Panc1 (cell line): ENCODE measurements at places on chromosomes 6 and 20. TPM values are rescaled to one million over a fixed set of nuclear protein-coding genes. Genes with fewer than 3 reads are reported as not detected.

DNA sequence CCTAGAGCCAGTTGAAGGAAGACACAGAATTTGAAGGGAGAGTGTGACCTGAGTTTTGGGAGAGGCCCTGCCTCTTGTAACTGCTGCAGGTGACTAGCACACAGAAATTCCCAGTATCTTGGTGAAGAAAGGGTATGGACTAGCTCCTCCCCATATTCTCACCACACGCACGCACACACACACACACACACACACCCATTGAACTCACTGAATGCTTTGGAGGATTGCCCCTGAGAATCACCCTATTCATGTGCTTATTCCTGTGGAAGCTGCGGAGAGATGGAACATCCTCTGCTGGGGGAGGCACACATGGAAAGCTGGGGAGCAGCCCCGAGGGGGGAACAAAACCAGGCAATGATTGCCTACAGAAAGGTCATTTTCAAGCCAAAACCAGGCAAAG, 6.2 kb upstream of the LMBRD1 start:
- no peaks in the 10 kb centered on the region for H3K4me1 ChIP-seq
- DNase-seq, result no peak
- no peaks in the 10 kb centered on the region for H3K36me3 ChIP-seq

DNA sequence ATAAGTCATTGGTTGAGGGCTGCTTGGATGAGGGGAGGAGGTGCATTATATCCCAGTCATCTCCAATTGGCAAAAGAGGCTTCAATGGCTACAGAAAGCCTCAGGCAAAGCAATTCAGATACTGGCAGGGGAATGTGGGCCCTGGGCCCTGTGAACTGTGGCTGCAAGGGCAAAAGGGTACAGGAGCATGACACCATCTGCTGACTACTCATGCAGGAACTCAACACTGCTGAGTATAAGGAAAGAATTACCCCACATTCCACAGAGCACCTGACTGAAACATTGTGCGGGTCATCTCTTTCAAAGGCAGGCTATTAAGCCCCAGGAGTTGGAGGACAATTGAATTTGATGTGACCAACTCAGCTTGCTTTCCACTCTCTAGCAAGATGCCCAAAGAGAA, 92.1 kb upstream of the SPTLC3 start:
- H3K36me3 ChIP-seq, result no peaks in the 10 kb centered on the region
- H3K27me3 ChIP-seq, result no peaks in the 10 kb centered on the region
- no peak overlapping the region for H3K27ac ChIP-seq
- H3K4me3 ChIP-seq, result no peak overlapping the region

DNA sequence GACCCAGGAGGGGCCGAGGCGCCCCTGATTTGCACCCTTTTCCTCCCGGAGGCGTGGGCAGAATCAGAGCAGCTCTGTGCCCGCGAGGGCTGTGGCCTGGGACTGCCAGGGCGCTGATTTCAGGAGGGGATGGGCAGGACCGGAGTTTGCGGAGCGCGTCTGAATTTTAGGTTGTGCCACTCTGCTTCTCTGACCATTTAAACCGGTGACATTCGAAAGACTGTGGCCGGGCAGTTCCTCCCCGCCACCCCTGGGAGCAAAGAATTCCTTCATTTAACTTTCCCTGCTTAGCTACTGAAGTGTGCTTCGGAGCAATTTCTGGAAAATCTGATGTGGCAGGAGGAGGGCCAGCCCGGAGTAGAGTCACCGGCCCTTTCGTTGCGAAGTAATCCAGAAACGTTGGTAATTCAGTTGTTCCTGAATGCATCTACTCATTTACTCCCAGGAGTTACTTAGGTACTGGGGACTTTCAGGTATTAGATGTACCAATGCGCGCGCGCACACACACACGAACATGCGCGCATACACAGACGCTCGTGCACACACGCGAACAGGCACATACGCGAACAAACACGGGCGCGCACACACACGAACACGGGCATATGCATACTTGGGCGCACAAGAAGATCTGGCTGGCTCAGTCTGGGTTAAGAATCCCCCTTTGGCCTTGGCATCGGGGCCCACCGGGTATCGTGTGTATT, 568 bp downstream of the CCDC170 start:
- H3K4me3 ChIP-seq, result peak overlapping the region; percentile 55
- no peak overlapping the region for H3K27ac ChIP-seq
- no peak for DNase-seq
- H3K4me1 ChIP-seq, result no peaks in the 10 kb centered on the region; the same call in 1 of the 2 replicates
- H3K27me3 ChIP-seq, result peaks cover 23% of the 10 kb centered on the region

DNA sequence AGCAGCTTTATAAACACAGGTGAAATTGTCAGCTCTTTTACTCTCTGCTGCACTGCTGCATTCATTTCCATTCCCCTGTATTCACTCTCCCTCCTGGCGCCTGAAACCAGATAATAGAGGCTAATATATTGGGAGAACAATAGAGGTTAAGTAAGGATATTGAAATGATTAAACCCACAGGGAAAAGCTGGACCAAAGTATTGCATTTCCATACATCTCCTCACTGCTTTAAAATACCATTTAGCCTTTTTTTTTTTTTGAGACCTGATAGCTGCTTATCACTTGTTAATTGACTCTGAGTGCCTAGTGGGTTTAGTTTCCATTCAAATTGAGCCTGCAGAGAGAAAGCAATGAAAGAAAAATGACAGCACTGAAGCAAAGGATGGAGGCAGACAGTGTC, 540.5 kb upstream of the IMPG1 start:
- no peak overlapping the region for H3K27ac ChIP-seq
- H3K27me3 ChIP-seq, result no peaks in the 10 kb centered on the region
- no peaks in the 10 kb centered on the region for H3K4me1 ChIP-seq
- no peaks in the 10 kb centered on the region for H3K36me3 ChIP-seq
- no peak for DNase-seq

GRCh38 chr6:53603386-53604116, 58.6 kb upstream of the GCLC start:
- no peak for DNase-seq
- H3K4me3 ChIP-seq, result no peak overlapping the region
- no peak overlapping the region for H3K27ac ChIP-seq
- no peaks in the 10 kb centered on the region for H3K4me1 ChIP-seq

- no peak overlapping the region for H3K4me3 ChIP-seq
- no peaks in the 10 kb centered on the region for H3K4me1 ChIP-seq
- H3K36me3 ChIP-seq, result no peaks in the 10 kb centered on the region
- peaks cover 4% of the 10 kb centered on the region; the same call in 1 of the 2 replicates for H3K27me3 ChIP-seq
- no peak overlapping the region for H3K27ac ChIP-seq
- no peak for DNase-seq
Observed at GRCh38 chr6:14367296-14367695, 249.7 kb downstream of the CD83 start.

- no peaks in the 10 kb centered on the region for H3K36me3 ChIP-seq
Observed at GRCh38 chr6:29530671-29531310, 28.7 kb downstream of the UBD start.

GRCh38 chr20:56004611-56005388, 519 bp downstream of the CBLN4 start:
- H3K4me1 ChIP-seq, result no peaks in the 10 kb centered on the region
- H3K27me3 ChIP-seq, result no peaks in the 10 kb centered on the region
- H3K27ac ChIP-seq, result no peak overlapping the region
- H3K4me3 ChIP-seq, result no peak overlapping the region

DNA sequence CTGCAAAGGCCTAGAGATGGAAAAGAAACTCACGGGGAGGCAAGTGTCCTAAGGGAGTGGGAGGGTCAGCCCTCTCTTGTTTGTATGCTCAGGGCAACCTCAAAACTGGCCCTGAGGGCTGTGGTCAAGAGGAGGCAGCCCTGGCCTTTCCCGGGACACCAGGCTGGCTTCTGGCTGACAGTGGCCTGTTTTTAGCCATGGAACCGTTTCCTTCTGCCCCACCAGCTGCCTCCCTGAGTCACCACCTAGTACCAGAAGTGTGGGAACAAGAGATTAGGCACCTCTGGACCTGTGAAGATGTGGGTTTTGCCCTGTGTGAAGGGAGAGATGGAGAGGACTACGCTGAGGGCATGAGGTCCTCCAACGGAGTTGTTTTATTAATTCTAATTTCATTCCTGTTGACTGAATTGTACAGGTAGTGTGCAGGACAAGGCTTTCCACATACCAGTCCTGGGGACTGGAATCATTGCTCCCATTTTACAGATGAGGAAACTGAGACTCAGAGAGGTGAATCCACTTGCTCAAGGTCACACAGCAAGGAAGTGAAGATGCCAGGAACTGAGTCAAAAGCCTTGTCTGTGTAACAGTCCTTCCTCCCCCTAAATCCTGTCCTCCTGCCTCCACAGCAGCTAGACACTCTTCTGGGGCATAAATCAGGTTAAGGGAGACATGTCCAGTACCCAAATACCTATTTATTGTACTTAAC, 5.5 kb downstream of the FOXS1 start:
- no peak overlapping the region for H3K4me3 ChIP-seq
- DNase-seq, result no peak
- H3K4me1 ChIP-seq, result peaks cover 92% of the 10 kb centered on the region
- no peaks in the 10 kb centered on the region for H3K27me3 ChIP-seq
- peak overlapping the region; percentile 60 for H3K27ac ChIP-seq

GRCh38 chr6:47251396-47251795, 58.3 kb downstream of the TNFRSF21 start:
- H3K4me3 ChIP-seq, result no peak overlapping the region
- H3K4me1 ChIP-seq, result peaks cover 15% of the 10 kb centered on the region
- H3K36me3 ChIP-seq, result peaks cover 3% of the 10 kb centered on the region
- DNase-seq, result no peak
- no peak overlapping the region for H3K27ac ChIP-seq

- H3K27ac ChIP-seq, result no peak overlapping the region
- DNase-seq, result no peak
- H3K4me3 ChIP-seq, result no peak overlapping the region
- no peaks in the 10 kb centered on the region for H3K27me3 ChIP-seq
Observed at GRCh38 chr6:169313347-169314010, 59.8 kb upstream of the THBS2 start.

GRCh38 chr20:25685276-25686080, 11.2 kb downstream of the ZNF337 start:
- H3K36me3 ChIP-seq, result no peaks in the 10 kb centered on the region
- DNase-seq, result no peak
- H3K4me1 ChIP-seq, result no peaks in the 10 kb centered on the region
- H3K27ac ChIP-seq, result no peak overlapping the region
- no peak overlapping the region for H3K4me3 ChIP-seq
- H3K27me3 ChIP-seq, result no peaks in the 10 kb centered on the region

DNA sequence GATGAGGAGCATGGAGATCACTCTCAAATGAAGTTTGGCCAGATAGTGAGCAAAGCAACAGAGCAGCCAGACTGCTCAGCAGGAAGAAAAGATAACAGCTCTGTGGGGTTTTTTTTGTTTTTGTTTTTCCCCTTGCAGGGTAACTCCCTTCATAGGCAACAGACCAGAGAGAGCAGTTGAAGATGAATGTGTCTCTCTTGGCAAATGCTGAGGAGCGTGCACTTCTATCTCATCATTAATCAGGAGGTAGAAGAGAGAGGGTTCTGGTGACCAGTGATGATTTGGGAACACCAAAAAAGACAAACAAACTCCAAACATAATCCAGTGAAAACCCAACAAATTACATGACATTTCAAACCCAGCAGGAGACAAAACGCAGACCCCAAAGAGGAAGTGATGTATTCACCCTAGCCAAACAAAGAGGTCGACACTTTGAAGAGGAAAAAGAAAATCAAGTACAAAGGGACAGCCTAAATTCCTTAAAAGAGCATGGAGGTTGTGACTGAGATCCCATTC, 66.2 kb upstream of the RREB1 start:
- no peak overlapping the region for H3K4me3 ChIP-seq
- H3K36me3 ChIP-seq, result no peaks in the 10 kb centered on the region
- no peak overlapping the region for H3K27ac ChIP-seq
- H3K4me1 ChIP-seq, result no peaks in the 10 kb centered on the region
- DNase-seq, result no peak

- H3K4me1 ChIP-seq, result no peaks in the 10 kb centered on the region
- no peaks in the 10 kb centered on the region for H3K27me3 ChIP-seq
- H3K36me3 ChIP-seq, result peaks cover 10% of the 10 kb centered on the region
- no peak overlapping the region for H3K4me3 ChIP-seq
- no peak overlapping the region for H3K27ac ChIP-seq
Observed at GRCh38 chr6:87237804-87238203, 82.4 kb downstream of the ZNF292 start.

GRCh38 chr20:38166703-38167233, 1.7 kb upstream of the TGM2 start:
- no peaks in the 10 kb centered on the region for H3K36me3 ChIP-seq
- H3K4me3 ChIP-seq, result no peak overlapping the region
- DNase-seq, result no peak
- peak overlapping the region; percentile 24; the same call in 1 of the 2 replicates for H3K27ac ChIP-seq
- peaks cover 14% of the 10 kb centered on the region for H3K4me1 ChIP-seq

DNA sequence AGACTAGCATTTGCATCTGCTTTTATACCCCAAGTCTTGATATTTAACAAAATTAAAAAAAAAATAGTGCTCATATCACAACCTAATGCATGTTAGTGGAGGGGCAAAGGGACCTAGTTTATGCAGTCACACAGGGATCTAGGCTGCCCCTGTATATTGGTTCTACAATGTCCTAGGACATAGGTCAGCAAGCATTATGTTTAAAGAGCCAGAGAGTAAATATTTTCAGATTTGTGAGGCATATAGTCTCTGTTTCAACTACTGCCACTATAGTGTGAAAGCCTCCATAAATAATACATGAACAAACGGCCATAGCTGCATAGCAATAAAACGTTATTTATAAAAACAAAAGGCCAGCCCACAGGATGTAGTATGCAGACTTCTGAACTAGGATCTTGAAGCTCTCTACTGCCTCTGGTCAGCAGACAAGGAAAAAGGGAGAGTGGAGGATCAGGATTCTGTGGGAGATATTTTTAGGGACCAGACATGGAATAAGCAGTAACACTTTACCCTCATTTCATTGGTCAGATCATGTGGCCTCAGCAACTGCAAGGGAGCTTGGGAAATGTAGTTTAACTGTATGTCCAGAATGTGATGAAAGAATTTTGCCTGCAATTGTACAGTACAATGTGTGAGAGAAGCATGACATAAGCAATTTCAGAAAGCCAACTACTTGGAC, 414.2 kb upstream of the SPTLC3 start:
- no peak overlapping the region for H3K4me3 ChIP-seq
- H3K27ac ChIP-seq, result no peak overlapping the region
- H3K4me1 ChIP-seq, result no peaks in the 10 kb centered on the region

The EDN1 gene
- total RNA-seq, result 15.1 TPM

The FOXQ1 gene
- 11.7 TPM for total RNA-seq

The CSTF1 gene
- total RNA-seq, result 46.3 TPM

The HSD17B8 gene
- 7.4 TPM for total RNA-seq

The PTGIS gene
- 4.4 TPM for total RNA-seq

The DBNDD2 gene
- 55.4 TPM for total RNA-seq

The SPINT4 gene
- total RNA-seq, result not detected
